HCEC 1CT (cell line): ENCODE measurements at places on chromosomes 13 and 19.

DNA sequence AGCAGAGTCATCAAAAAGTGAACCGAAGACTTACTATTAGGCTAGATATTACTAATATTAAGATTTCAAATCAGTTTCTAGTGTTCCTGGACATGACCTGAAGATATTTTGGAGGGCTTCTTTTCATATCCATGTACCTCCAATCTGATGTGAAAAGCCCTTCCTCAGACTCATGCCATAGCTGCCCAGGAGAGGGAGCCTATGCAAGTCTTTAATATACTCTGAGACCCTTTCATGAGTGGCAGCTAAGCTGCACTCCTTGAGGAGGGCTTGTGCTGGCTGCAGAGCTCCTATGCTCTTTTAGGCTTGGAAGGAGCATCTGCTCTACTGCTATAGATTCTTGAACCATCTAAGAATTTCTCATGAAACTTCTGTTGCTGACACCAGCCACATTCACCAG, 715.3 kb downstream of the OLFM4 start:
- no peak for DNase-seq

GRCh38 chr19:30671622-30672051, 299.5 kb downstream of the ZNF536 start:
- no peak for DNase-seq

DNA sequence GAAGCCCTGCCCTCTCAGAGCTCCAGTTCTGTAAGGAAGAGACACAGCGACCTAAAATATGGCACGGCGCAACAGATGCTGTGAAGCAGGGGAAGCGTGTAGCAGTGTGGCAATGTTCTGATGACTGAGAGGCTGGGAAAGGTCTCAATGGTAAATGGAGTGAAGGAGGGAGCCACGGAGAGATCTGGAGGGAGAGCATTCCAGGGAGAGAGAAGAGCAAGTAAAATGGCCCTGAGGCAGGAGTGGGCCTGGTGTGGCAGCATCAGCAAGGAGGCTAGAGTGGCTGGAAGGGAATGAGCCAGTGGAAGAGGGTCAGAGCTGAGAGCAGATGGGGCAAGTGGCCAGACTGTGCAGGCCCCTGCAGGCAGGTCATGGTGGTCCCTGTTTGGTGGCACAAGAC, 16.4 kb downstream of the RCN3 start:
- DNase-seq, result no peak

DNA sequence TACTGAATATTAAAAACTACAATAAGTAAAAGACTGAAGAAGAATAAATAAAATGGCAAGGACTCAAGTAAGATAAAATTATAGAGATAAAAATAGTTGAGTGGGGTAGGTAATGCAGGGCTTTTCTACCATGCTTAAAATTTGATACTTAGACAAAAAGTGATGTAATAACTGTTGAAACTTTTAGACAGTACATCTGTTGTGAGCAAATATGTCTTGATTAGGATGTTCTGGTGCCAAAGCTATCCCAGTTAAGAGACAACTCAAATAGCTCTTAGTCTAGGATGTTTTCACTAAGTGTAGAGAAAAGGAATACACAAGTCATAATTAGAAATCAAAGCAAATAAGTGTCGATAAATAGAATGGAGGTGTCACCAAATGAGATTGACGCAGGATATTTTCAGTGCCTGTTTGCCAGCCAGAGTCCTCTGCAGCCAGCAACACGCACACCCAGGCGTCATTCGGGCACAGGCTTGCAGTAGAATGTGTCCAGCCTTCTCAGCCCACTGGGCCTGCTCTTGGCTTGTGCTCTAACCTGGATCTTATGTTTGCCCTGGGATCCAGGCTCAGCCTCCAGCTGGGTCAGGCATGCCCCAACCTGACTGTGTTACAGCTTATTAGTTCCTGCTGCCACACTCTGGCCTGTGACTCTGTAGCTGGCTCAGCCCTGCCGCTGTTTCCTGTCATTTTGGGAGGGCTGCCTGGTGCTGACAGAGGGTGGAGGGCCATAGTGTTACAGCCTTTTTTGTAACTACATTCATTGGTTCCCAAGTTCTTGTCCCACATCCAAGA, 766.2 kb downstream of the PCDH17 start:
- DNase-seq, result no peak

GRCh38 chr13:59660582-59660981, 503.1 kb downstream of the DIAPH3 start:
- DNase-seq, result no peak

- no peak for DNase-seq
Observed at GRCh38 chr19:54949412-54949811, 2.1 kb upstream of the NLRP7 start.
